ENCODE measurements at places on chromosomes 2 and 18.

GRCh38 chr2:144650907-144651306 lies 131.0 kb upstream of the ZEB2 start:
- no peak for DNase-seq

DNA sequence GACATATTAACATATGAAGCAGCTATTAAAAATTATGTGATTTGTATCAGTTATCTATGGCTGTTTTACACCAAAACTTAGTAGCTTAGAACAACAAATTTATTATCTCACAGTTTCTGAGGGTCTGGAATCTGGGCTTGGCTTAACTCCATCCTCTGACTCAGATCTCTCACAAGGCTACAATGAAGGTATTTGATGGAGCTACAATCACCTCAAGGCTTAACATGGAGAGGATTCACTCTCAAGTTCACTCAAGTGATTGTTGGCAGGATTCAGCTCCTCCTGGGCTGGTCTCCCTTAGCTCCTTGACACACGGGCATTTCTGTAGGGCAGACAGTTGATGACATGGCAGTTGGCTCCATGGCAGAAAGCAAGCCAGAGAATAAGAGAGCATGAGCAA lies 133.0 kb upstream of the SLC14A2 start:
- DNase-seq = no peak

- DNase-seq = no peak
These were observed 964 bp upstream of the GALNT3 start for GRCh38 chr2:165795011-165795410.

GRCh38 chr2:171847627-171848026 lies 46.4 kb downstream of the SLC25A12 start:
- no peak for DNase-seq

DNA sequence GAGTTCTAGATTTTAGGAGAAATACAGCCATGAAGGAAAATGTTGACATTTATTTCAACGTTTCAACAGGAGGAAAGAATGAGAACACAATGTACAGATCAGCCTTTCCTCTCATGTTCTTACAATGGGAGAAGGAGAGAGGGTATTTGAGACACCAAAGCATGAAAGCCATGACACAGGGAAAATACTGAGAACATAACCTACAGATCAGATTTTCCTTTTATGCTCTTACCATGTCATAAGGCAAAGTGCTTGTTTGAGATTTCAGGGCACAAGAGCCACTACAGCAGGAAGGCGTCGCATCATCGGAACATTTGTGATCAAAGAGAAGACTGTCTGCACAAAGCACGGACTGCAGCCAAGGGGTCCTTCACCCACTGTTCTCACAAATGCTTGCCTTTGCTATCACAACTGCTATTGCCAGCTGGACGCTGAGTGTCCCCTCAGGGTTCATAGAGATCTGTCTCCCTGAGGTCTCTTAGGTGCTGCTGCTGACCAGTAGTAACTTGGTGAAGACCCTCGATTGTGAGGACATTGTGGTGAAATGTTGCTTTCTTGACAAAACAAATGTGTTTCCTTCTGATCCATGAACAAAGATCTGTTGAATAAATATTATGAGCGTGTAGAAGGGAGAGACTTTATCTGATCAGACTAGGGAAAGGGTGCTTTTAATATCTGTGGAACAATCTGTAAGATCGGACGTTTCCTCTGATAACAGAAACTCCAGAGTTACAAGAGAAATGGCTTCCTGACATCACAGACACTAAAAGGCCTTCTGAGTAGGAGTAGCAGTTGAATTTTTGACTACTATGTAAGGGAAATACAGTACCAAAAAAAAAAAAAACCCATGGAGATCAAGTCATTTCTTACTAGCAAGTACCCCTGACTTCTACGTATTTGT lies 6.4 kb upstream of the IL1RL1 start:
- no peak for DNase-seq

DNA sequence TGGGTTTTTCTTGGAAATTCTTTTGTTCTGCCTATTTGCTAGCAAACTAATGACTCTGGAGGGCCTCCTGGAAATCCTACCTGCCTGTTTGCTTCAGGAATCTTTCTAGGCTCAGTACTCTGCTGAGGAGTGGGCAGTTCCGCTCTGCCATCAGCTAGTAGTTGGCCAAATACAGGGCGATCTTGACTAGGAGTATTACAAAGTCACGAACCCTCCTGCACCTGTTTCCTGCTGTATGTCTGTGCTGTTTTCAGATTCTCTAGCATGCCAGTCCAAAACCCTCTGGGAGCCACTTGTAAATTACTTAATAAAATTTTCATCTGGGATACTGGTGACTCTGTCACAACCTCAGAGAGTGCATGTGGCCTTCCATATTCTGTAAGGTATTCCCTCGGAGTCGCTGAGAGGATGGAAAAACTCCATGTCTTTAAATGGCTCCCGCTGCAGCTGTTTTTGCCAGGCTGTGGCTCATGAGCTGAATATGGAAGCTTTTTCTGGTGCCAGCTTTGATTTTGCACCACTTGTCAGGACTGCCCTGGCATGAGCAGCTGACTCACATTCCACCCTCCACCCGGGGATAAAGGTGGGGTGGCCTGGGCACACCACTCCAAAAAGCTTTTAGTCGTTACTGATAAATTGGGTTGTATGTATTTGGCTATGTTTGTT lies 123.0 kb downstream of the RTN4 start:
- no peak for DNase-seq

- no peak for DNase-seq
These were observed 254.8 kb downstream of the GLI2 start for GRCh38 chr2:120990451-120990871.

- DNase-seq = no peak
These were observed 2.0 kb downstream of the RDH14 start for GRCh38 chr2:18558458-18558857.

DNA sequence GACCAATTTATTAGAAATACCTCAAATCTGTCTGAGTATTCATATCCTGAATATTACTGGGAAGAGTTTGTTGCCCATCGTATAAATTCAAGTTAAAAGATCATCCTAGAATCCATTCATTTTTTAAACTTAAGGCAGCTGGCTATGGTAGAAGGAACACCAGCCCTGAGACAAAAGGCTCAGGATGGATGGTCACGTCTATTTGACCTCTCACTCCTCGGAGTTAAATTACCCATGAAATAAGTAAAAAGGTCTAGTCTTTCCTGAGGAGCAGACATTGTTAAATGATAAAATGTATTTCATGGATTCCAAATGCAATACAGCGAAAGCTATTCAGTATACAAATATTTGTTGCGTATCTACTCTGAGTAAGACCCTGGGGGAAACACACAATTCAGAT lies 826.0 kb upstream of the LRATD1 start:
- no peak for DNase-seq

- no peak for DNase-seq
These were observed 119.9 kb upstream of the THUMPD2 start for GRCh38 chr2:39898934-39899333.

DNA sequence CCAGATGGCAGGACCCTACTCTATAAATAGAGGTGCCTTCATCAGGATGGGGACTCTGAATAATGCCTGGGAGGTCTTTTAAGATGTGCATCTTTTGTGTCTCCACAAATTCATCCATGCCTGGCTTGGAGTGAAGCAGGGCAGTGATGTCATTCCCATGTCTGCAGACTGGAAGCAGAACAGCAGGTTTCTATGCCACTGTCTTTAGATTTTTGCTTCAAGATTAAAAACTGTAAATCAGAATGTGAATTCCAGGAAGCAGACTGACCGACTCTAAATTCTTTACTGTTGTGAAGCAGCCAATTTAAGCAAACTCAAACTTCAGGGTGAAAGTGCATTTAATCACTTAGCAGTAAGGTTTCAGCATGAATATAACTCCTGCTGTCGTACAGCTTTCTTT lies 159.3 kb downstream of the SCG2 start:
- DNase-seq = no peak

- no peak for DNase-seq
These were observed 16.1 kb upstream of the ZNF236 start for GRCh38 chr18:76806301-76806700.

- DNase-seq = no peak
These were observed 646.7 kb upstream of the ZNF804A start for GRCh38 chr2:183951630-183952029.

- no peak for DNase-seq
These were observed 24.5 kb downstream of the PTPN18 start for GRCh38 chr2:130380096-130380934.

DNA sequence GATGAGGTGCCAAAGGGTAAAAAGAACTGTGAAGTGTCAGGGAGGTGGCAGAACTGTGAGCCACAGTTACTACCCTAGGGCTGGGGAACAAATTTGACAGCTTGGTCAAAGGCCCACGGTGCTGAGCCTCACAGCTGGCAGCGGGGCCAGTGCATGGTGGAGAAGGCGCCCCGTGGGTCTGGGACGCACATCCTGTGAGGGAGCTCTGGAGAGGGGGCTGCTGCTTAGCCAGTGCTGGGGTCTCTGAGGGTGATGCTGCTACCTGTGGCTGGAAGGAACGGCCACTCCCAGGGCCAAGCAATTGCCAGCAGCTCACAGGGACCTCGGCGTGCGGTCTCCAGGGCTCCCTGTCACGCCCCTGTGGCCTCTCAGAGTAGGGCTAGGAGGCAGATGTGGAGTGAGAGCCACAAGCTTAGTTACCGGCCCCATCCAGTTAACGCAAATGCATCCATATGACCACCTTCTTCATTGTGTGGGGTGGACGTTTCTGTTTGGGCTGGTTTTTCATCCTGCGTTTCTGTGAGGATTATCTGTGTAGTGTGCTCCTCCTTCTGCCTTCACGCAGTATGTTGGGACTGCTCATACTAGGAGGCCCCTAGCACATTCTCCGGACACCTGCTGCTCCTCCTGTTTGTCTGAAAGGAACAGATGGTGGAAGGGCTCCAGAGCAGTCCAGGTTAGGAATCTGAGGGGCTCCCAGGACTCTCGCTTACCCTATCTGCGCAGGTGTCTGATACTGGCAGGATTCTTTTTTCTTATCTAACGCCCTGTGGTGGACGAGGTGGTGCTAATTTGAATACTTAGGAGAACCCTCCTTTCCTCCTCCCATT lies 26.0 kb downstream of the STK25 start:
- DNase-seq = peak; percentile 46

GRCh38 chr2:6574121-6574520 lies 291.6 kb downstream of the CMPK2 start:
- no peak for DNase-seq

All from cerebellar nuclear complex (tissue), 1 donor.